Bone marrow (tissue), 2 donors: ENCODE measurements at places on chromosomes 13 and 19.

DNA sequence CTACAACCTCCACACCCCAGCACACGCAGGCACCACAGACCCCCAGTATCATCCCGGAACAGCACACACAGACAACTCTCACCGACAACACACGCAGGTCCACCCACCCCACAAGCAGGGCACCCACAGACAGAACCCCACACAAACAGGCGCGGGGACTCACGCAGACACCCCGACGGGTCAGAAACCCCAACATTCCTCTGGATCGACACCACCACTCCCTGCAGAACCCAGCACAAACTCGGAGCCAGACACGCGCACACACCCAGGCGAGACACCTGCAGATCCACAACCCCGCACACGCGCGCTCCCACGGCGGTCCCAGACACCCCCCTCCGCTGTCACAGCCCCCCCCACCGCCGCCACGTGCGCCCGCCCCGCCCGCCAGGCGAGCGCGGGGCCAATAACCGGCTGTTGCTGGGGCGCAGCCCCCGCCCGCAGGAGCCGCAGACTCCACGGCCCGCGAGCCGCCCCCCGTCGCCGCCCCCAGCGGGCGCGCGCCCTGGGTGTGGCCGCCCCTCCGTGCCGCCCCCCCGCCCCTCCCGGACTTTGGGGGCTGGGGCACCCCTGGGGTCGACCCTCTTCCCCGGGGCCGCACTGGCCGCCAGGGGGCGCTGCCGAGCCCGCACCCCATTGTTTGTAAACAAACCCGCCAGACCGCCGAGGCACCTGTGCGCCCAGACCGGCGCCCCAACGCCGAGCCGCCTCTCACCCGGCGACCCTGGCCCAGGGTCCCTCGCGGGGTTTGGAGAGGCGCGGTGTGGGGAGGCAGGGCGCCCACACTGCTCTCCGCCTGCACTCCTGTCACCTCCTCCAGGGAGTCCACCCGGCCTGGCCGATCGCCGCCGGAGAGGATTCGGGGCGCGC lies 712 bp downstream of the BBC3 start:
- DNase-seq: peak; percentile 57

DNA sequence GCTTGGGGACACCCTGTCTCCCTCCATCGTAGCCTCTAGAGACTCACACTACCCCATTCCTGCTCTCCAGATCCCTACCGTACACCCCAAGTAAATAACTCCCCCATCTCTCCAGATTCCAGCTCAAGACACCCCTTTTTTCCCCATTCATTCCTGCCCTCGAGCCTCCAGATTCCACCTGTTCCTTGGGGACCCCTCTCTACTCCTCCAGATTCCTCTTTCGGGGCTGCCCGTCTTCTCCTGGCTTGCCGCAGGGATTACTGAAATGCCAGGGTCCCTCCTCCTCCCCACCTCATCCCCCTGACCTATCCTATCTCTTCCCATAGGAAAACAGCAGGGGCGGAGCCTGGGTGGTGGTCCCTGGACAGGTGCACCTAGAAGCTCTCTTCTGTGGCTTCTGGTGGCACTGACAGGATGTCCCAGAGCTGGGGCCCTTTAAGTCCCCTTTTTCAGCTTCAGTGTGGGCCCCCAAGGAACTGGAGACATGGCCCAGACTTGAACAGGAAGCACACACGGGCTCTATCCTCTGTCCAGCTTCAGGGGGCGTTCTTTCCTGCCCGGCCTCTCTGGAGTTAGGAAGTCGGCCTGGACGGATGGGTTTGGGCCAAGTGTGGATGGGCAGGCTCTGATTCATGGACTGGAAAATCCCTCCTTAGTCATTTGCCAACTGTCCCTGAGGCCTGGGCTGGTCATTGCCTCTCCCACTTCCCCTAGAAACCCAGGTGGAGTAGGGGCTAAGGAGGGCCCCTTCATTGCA lies 1.2 kb downstream of the ZSWIM4 start:
- DNase-seq: peak; percentile 57

- no peak for DNase-seq
Observed at GRCh38 chr13:69243366-69243765, 864.3 kb upstream of the ATXN8OS start.

DNA sequence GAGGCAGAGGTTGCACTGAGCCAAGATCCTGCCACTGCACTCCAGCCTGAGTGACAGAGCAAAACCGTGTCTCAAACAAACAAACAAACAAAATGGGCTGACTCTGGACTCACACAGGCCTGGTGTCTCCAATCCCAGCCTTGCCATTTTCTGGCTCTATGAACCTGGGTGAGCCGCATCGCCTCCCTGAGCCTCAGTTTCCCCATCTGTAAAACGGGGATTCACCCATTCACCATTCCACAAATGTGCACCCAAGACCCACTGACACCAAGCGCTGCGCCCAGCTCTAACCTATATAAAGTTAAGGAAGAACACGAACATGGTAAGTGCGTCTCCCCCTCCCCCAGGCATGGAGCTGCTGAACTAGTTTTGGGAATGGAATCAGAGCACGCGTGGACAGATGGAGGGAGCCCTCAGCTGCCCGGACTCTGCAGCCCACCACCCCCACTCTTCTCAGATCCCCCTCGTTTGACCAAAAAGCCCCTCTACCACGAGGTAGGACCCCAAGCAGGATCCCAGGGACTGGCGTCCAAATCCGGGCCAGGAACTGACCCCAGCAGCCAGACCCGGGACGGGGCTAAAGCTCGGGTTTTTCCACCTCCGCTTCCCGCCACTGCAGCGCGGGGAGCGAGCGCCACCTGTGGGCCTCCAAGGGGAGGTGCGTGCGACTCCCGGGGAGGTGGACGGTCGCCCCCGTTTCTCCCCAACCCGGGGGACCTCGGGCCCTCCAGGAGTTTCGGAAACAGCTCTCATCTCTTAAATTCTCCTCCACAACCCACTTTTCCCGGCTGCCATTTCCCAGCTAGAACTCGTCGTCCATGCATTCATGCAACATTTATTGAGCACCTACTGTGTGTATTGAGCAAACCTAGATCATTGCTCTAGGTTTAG lies 33.0 kb upstream of the ADGRE5 start:
- peak; percentile 47 for DNase-seq

DNA sequence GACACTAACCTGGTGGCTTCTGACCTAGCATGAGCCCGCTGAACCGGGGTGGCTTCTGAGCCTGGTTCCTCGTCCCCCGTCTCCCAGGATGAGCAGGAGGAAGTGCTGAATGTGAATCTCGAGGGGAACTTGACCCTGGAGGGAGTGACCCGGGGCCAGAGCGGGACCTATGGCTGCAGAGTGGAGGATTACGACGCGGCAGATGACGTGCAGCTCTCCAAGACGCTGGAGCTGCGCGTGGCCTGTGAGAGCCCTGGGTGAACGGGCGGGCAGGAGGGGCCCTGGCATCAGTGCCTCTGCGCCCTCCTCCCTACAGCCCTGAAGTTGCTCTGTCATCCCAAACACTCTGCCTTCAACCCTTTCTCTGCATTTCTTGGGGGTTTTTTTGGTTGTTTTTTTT lies 5.6 kb downstream of the BCAM start:
- no peak for DNase-seq

DNA sequence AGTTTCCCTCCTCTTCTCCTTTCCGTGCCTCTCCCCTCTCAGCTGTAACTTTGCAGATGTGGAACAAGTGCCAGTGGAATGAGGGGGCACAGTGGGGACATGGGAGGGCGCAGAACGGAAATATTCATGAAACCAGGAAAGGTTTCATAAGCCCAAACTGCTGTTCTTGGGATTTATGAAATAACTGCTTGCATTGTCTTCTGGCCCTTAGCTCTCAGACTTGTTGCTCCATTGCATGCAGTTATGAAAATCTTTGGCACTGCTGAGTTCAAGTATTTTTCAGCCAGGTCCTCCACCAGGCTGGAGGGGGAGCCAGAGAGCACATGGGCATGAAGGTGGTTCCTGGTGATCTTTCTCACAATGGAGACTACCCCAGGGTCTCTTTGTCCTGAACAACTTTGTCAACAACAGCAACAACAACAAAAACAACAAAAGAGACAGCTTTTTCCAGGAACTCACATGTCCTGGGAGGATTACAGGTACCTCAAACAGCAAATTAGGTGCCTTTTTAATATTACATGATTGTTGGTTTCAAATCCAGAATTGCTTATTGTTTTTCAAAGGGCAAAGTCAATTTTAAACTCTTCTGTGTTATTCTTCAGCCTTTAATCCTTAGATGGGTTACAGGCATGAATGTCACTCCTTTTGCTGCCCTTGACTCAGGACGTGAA lies 1.5 kb downstream of the RGCC start:
- DNase-seq: peak; percentile 48

- DNase-seq: no peak
Observed at GRCh38 chr13:111342721-111343120, 22.3 kb downstream of the TEX29 start.

- DNase-seq: no peak
Observed at GRCh38 chr19:52536448-52536800, 9.0 kb downstream of the ZNF808 start.

DNA sequence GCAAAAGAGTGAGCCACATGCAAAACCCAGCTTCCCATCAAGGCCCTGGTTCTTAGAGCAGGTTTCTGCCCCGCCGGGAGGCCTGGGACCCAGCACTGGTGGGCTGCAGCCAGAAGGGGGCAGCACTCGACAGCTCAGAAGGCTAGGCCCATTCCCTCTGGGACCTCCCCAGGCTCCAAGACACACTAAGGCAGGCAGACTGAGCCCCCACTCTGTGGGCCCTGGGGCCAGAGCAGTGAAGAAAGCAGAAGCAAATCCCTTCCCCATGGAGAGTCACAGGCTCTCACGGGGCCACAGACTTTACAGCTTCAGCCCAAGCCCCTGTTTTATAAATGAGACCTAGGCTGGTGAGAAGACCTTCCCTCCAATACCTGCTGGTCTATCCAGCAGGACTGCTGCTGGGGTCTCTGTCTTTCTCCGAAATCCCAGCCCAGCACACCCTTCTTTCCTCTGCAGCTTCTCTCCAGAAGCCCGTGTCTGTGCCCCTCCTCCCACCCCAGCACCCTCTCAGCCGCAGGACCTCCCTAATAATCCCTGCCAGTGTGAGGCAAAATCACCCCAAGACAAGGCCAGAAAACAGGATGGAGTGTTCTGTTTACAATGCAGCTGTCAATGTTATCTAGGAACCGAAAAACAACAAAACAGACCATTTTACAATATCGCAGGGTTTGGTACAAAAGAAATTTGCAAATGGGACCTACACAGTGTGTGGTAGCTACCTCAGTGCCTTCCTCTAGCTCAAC lies 109.3 kb downstream of the ABCC4 start:
- peak; percentile 27 for DNase-seq

DNA sequence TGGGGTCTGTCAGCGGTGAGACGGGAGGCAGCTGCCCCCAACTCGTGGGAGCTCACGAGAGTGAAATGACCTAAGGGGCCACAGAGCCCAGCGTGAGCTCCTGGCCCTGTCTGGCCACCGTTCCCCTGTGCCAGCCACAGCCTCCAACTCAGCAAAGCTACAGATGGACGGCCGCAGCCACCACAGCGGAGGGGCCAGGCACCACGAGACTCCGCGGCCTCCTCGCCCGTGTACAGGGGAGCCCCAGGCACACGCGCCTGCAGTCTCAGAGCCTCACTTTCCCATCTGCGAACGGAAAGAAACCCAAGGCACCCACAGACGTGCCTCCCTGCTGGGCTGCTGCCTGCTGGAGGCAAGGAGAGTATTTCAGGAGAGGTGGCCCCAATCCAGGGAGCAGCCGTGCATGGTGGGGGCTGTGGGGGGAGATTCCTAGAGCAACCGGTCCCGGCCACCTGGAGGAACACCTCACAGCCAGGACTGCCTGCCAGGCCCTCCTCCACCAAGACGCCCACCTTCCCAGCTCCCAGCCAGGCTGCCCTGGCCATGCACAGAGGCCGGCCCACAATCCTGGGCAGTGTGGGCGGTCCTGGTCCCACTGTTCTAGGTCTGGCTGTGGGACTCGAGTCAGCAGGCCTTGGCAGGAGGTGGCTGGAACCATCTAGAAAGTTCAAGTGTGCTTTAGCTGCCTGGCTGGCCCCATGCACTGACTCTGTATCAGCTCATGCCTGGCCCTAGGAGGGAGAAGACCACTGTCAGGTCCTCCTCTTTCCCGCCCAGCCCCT lies 1.9 kb downstream of the MKNK2 start:
- no peak for DNase-seq

DNA sequence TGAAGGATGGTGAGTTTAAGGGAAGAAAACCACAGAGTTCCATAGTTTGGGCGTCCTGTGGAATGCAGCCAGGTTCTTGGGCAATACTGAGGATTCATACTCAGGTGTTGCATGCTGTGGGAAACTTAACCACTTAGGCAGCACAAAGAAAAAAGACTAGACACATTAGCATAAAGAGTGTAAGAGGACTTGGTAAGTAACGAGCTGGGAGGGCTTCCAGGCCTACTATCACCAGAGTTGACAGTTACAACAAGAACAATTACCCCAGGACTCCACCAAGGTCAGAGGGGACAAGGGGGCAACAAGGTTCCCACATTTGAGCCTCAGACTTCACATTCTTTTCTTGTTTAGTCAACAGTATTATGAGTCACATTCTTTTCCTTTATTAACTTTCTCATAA lies 33.2 kb downstream of the KCTD12 start:
- DNase-seq: no peak

DNA sequence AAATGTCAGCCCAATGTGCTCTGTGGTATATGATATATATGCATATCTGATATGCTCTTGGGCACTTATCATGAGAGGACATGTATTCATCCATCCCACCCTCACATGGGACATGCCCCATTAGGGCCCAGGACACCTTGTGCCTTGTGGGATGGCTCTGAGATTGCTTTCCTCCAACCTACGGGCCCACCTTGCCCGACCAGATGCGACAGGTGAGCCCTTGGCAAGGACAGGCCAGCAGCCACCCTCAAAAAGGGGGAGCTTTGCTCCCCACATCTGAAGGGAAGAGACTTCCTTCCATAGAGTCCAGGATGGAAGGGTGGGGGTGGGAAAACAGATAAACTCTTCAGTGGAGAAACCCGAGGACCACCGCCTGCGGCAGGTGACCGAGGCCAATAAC lies 58.6 kb downstream of the SLC7A1 start:
- no peak for DNase-seq

DNA sequence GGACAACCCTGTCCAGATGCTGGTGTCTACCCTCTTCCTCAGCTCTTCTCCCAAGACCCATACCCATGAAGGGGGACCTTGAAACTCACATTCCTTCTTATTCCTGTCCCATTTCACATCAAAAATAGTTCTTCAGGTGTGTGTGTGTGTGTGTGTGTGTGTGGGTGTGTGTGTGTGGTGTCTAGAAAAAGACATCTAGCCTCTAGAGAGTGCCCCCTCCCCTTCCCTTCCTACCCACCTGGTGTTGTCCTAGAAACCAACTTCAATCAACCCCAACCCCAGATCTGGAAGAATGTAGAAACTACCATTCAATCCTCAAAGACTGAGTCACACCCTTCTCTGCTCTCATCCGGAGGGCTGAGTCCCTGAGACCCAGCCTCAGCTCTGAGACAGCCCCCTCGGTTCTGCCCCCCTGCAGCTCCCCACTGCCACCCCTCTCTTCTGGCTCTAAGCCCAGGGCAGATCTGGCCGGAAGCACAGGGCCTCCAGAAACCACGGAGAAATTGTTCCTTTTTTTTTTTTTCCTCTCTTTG lies 3.5 kb downstream of the KCNN4 start:
- peak; percentile 91 for DNase-seq

- DNase-seq: no peak
Observed at GRCh38 chr19:53538378-53539109, 599 bp downstream of the ZNF331 start.
